Frontal cortex (tissue), 4 donors: ENCODE measurements at places on chromosomes 6 and 20. TPM values are rescaled to one million over a fixed set of nuclear protein-coding genes. Genes with fewer than 3 reads are reported as not detected.

DNA sequence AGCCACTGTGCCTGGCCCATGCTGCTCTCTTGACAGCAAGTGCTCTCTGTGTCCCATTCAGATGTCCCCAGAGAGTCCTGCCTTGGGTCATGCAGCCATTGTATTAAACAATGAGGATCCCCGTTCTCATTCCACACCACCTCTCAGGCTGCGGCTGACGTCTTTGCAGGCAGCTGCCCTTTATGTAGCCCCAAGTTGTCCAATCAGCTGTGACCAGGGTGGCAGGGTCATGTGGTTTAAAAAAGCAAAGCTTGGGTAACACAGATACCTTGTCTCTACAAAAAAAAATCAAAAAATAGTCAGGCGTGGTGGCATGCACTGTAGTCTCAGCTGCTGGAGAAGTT lies 13.2 kb downstream of the GCNT2 start:
- no peak for DNase-seq

DNA sequence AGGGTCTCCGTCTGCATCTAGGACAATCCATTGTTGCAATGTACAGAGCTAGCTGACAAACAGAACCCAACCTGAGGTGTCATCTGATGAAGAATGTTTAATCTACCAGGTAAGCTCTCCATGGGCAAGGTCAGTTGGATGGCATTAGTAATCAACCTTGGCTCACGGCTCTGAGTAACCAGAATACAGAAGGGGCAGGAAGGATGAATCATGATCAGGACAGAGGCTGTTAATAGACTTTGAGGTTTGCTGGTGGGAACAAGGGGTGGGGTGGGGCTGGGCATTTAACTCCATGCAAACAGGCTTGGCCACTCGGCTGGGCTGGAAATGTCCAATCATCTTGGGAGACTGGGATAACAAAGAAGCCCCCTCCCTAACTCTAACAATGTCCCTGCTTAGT lies 77.1 kb upstream of the MRPS10 start:
- no peak for DNase-seq

DNA sequence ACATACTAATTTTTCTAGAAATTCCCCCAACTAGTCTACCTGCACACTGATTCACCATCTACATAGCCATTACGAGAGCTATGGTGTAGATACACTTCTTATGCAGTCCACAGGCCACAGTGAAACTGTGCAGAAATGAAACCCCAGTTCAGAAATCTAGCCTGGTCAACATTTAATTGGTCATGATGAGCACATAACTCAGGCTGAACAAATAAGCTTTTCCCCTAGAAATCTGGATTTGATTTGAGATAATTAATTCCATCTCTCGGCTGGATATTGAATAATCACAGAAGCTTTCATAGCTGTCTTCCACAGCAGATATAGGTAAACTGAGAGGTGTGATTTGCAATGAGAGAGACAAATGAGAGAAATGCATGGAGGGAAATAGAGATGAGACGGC lies 22.6 kb upstream of the TINAG start:
- no peak for DNase-seq

DNA sequence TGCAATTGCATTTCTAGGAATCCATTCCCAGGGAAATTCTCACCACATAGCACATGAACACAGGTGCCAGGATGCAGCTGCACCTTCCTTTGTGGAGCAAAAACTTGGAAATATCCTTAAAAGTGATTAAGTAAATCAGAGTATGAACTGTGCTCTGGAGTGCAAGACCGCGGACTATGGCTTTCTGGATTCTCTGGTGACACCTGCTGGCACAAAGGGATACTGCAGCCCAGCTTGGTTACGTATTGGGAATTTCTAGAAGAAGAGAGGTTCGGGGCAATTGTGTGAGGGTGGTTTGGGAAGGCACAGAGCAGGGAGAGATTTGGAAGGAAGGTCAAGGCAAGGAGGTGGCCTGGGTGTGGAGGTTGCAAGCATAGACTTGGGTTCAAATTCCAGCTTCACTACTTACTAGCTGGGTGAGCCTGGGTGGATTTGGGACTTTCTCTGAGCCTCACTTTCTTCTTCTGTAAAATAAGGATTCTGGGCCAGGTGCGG lies 15.9 kb upstream of the PEDS1 start:
- no peak for DNase-seq

ENPP5 gene
- total RNA-seq = 5.3 TPM

FGD2 gene
- 0.82 TPM for total RNA-seq
